GM12892 (cell line): ENCODE measurements at places on chromosomes 1 and 21.

- DNase-seq: no peak
Observed at GRCh38 chr1:42130061-42130660, 23.0 kb upstream of the GUCA2B start.

- no peak for DNase-seq
Observed at GRCh38 chr1:101781201-101781831, 215.4 kb downstream of the OLFM3 start.

GRCh38 chr1:36511804-36512798 lies 29.4 kb upstream of the CSF3R start:
- DNase-seq: no peak

DNA sequence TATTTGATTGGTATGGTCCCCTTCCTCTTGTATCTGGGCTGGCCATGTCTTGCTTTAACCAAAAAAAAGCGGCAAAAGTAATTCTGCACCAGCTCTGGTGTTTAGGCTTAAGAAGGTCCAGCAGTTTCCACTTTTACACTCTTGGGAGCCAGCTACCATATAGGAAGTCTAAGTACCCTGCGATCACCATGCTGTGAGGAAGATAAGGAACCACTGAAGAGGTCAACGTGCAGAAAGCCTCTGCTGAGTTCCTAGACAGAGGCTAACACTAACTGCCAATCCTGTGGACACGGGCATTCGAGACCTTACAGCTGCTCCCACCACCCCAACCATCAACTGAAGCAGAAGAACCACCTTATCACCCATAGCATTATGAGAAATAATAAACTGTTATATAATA lies 331.4 kb downstream of the VAV3 start:
- DNase-seq: no peak

DNA sequence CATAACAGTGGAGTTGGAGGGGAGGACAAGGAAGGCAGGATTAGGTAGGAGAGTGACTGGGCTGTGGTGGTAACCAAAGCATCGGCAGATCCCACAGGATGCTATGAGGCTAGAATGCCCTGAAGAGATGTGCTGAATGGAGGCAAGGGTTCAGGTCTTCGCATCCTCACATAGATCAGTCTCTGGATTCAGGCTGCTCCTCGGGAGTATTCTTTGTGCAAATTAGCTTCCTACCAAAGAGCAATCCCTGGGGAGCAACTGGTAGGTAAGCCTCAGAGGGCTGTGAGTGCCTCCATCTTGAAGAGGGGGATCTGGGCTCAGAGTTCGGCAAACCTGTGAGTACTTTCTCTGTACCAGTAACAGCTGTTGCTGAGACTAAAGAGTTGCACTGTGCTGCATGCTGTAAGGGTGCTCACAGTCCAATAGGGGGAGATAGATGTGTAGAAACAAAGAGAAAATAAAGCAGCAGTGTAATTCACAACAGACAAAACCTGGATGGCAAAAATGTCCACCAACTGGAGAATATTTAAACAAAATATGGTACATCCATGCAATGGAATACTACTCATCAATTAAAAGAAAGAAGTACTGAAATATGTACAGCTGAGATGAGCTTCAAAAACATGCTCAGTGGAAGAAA lies 322.4 kb upstream of the DEPDC1 start:
- DNase-seq: no peak

DNA sequence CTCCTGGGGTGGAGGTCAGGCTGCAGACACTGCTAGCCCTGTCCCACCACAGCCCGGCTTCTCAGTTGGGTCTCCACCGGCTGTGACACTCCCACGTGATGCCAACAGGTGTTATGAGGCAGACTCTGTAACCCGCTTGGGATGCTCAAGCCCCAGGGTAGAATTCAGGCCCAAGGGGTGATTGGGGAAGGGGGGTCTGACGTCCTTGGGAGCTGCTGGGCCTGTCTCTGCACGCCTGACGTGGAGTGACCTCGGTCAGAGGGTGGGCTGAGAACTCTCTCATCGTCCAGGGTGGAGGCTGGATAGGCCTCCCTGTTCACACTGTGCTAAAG lies 7.7 kb upstream of the HES5 start:
- DNase-seq: no peak

- no peak for DNase-seq
Observed at GRCh38 chr1:155236451-155236850, 18.8 kb downstream of the ENTREP3 start.

DNA sequence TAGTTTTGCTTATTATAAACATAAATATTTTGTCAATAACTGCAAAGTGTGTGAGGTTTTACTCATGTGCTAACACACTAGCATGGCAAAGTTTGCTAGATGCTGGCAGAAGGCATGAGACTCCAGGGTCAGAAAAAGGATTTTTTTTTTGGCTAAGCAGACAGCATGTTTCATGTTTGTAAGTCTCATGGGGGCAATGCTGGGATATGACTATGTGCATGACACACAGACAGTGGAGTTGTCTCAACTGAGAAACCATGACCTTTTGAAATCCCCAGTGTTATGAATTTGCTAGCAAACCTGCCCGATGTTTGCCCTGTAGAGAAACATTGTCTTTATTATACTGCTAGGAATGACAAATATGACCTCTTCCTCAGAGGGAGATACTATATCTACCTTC lies 448.2 kb downstream of the BRINP3 start:
- no peak for DNase-seq

GRCh38 chr21:45973475-45974072 lies 8.0 kb upstream of the COL6A1 start:
- peak; percentile 80 for DNase-seq

DNA sequence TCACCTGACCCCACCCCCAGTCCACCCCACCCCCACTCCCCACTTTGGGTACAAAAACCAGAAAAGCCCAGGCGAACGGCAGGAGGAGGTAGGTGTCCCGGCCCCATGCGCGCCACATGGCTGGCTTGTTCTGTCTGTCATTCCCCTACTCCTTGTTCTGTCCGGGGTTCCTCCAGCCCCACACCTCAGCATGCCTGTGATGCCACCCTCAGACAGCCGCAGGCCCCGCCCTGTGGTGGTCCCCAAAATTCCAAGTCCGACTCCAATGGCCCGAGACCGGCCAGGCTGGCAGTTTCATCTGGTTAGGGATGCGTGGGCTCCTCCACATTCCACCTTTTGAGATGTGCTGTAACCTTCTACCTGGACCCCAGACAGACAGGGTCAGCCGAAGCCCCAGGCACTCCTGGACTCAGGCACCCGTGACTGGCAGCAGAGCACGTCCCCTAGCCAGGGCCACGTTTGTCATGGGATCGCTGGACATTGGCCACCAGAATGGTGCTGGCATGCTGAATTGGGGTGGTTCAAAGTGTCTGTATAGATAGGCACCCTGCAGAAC lies 94.4 kb downstream of the WDR4 start:
- no peak for DNase-seq
